Stimulated activated CD8-positive, alpha-beta memory T cell treated with anti-CD3 and anti-CD28 coated beads, Interleukin-7, amount 100 ng/mL, for 1 hour (primary cell): ENCODE measurements at places on chromosomes 11 and 22.

DNA sequence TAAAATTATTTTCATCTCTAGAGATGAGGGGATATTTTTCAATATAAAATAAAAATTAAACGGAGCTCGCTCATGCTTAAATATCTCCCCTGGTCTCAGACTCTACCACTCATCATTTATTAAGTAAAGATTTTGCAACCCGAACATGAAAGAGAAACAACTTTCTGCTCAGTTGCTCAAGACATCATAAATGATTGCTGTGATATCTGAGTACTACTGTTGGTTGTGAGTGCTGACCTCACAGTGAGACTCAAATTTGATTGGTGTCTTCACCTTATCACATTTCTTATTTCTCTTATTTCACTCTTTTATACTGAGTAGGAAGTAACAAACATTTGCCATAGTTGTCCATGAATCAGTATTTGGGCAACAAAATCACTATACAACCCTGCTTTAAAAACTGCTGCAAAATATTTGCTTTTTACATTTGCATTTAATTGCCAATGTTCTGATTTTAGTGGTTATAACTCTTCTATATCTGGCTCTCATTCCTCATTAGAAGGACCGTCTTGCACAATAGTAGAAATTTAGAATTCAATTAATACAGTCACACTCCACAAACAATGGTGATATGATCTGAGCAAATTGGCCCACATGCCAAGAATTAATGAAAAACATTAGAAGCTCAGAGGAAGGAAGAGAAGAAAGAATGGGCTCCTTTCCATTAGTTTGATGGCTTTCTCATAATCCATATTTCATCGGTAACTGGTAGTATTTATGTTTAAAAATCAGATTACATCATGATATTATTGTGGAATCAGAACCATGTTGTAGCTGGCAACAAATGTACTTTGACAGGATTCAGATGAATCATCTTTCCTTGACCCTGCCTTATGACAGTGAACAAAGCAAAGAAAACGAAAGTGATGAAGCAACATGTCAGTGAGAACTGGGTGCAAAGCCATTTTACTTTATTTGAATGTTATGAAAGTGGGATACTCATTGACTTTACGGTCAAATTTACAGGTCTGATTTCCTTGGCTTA lies 973.6 kb upstream of the TENM4 start:
- no peak for DNase-seq

DNA sequence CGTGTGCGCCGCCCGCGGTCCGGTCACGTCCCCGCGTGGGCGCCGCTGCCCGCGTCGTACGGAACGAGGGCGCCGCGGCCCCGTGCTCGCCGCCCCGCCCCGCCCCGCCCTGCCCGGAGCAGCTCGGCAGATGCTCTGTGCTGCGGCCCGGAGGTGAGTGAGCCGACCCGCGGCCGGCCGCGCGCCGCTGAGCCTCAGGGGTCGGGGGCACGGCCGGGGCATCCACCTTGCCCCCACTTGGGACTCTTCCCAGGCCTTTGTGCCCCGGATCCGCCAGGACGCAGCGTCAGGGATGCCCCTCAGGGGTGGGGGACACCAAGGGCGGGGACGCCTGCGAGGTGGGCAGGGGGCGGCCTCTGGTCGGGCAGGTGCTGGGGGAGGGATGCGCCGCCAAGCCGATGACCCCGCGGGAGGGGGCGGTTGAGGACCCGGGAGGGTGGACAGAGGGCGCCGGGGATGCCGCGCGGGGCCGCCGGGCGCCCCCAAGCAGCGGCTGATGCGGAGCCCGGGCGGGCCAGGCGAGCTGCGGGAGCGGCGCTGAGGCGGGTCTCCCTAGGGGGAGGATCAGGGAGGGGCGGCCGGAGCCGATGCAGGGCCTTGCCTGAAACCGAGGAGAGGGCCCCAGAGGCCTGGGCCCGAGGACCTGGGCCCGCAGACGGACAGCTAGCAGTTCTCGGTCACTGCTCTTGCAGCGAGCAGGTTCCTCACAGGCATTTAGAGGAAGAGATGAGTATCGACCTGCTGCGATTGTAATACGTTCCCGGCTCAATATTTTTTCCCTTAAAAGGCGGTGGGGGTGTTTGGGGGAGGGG lies at the start of gene GNAZ:
TSS of gene GNAZ (plus strand) at position 102 of the 812 bp plus-strand sequence. CDS start 25,177 bp downstream, outside the sequence.
- DNase-seq, result no peak

DNA sequence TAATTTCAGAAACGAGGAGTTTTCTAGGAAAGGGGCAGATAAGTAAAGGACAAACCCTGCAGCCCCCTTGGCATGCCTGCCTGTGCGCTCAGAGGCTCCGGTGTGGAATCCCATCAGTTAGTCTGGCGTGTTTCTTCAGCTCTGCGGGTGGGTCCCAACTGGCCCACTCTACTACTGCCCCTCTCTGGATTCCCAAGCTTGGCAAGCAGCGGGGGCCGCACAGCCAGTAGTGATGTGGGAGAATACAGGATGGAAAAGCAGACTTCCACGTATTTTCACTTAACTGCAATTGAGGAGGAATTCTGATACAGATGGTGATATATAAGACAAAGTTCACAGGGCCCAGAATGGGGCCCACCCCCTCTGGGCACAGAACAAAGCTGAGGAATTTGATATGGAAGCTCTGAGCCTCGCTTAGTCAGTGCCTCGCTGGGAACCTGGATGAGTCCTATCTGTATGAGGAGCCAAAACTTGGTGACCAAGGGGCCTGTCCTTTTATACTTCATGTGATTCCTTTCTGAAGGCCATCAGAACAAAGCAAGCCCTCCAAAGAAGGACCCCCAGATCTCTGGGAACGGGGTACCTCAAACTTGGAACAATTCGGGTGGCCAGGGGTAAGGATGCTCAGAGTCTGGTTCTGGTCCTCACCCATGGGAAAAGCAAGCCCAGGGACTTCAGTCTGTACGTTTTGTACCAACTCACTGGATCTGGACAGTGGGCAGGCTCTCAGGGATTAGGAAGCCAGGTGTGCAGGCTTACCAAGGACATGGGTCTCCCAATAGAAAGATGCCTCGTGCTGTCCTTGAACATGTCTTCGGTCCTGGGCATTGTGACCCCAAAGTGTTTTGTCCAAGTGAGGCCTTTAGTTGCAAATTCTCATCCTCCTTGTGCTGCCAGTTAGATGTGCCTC lies 26.0 kb downstream of the RELT start:
- no peak for DNase-seq

- DNase-seq, result no peak
Observed at GRCh38 chr22:36447632-36448031, 33.8 kb downstream of the TXN2 start.
